ENCODE measurements at places on chromosomes 6 and 20. TPM values are rescaled to one million over a fixed set of nuclear protein-coding genes. Genes with fewer than 3 reads are reported as not detected.
A peak's percentile ranks its signal among the peaks of the same experiment; 100 is the strongest.

DNA sequence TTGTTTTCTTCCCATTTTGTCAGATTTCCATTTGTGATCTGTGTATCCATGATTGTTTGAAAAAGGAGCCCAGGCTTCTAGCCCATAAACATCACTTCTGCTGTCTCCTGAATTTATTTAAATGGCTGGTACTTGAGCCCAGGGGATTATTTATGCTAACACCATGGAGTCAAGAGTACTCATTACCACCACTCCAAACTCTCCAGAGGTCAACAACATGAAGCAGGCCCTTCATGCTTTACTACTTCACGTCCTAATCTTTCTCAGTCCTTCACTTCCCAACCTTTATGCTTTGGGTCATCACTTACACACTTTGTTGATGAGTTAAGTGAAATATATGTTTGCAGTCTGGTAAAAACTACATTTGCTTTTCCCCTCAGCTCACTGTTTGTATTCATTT is 247.8 kb downstream of the BMP2 start:
- DNase-seq, result no peak

GRCh38 chr6:117451671-117452070 is 25.9 kb upstream of the ROS1 start:
- DNase-seq, result no peak

GRCh38 chr6:82624251-82624650 is 260.6 kb downstream of the TPBG start:
- no peak for DNase-seq

DNA sequence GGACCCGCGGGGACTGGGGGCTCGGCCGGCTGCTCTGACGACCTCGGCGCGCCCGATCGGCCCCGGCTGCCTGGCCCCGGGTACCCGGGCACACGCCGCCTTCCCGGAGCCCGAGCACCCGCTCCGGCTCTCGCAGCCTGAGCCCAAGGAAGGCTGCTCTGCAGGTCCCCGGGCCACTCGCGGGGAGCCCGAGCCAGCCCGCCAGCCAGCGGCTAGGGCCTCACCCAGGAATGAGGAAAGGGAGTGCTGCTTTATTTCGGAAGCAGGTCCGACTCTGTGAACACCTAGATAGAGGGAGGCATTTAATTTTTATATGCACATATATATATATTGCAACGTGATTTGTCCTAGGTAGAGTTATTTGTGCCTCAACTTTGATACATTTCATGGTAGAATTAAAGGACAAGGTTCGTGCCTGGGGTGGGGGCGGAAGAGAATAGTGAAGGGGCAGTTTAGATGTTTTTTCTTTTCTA is 15.5 kb downstream of the FOXA2 start:
- no peak for DNase-seq

- no peak for DNase-seq
Observed at GRCh38 chr6:169101981-169102380, 151.7 kb downstream of the THBS2 start.

DNA sequence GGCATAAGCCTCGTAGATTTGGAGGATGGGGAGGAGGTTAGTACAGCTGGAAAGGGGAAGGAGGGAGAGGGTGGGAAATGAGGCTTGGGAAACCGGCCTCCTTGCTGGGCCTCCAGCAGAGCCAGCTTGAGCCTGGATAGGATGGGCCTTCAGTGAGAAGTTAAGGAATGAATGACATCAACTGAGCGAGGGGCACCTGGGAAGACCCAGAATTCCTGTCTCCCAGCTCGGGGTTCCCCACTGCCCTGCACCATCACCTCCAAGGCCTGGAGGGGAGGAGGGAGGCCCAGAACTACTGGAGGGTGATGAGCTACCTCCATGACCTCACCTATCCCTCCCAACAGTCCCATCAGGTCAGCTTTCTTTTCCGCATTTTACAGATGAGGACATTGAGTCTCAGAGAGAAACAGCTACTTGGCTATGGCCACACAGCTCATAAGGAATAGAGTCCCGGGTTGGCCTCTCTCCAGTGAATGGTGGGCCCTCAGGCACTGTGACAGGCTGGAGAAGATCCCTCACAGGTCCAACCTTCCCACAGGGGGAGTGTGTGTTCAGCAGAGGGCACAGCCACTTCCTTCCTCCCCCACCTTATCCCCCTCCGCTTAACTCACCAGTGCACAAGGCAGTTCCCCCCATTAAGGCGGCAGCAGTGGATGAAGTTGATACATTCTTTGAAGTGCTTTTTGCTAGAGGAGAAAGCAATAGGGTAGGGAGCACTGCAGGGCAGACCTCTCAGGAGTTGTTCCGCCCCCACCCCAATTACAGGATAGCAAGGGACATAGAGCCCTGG is 6.8 kb downstream of the DUSP15 start:
- no peak for DNase-seq

- no peak for DNase-seq
Observed at GRCh38 chr20:33352258-33353012, 48.9 kb downstream of the CDK5RAP1 start.

DNA sequence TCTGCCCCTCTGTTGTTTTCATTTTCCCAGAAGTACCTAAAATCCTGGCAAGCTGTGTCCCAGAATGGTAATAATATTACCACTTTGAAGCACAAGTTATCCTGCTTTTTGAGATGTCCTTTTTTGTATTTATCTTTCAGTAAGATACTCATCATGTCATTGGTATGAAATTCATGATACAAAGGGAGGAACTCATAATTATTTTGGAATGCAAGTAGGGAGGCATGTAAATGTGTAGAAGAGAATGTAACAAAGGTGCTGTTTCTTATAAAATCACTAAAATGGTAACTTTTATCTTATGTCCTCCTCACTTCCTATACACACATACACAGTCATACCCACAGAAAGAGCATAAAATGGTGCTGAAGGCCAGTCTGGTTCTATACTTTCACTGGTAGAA is 109.9 kb downstream of the CD2AP start:
- no peak for DNase-seq

GRCh38 chr6:159693894-159694545 is 979 bp upstream of the SOD2 start:
- DNase-seq, result no peak

DNA sequence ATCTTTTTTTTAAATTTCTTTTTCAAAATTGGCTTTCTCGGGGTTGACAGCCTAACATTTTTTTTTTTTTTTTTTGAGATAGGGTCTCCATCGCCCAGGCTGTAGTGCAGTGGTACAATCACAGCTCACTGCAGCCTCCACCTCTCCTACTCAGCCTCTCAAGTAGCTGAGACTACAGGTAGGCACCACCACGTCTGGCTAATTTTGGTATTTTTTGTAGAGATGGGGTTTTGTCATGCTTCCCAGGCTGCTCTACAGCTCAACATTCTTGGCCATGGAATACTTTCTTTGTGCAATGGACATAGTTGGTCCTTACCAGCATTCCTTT is 6.4 kb upstream of the CTNNBL1 start:
- DNase-seq, result no peak

GRCh38 chr20:17951323-17951722 is 17.3 kb downstream of the SNX5 start:
- no peak for DNase-seq

- DNase-seq, result no peak
Observed at GRCh38 chr20:53359425-53359824, 234.2 kb downstream of the ZNF217 start.

GRCh38 chr20:46512943-46513844 is at the start of gene ZNF334:
Gene ZNF334, minus strand, starts transcription at chr20:46513559. Its CDS starts 1,457 bp downstream, at chr20:46512102.
- peak; percentile 61 for DNase-seq

- no peak for DNase-seq
Observed at GRCh38 chr20:57432862-57433491, 41.8 kb downstream of the RBM38 start.

- no peak for DNase-seq
Observed at GRCh38 chr20:58621906-58622548, 29.1 kb upstream of the STX16 start.

DNA sequence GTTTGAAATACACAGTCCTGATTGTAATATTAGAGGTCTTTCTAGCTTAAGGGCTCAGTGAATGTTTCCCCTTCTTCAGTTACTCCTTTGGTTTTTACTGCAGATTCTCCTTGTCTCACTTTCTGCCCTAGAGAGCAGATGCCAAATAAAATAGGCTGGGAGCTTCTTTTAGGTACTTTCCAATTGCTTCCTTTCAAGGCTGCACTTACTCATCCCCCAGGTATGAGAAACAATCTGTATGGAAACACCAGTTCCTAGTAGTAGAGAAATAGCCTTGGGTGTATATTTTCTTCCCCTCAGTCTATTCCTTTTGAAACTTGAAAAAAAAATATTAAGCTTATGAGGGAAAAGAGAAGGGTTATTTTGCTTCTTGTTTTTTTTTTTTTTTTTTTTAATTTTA is 139.7 kb downstream of the PAK5 start:
- no peak for DNase-seq

DNA sequence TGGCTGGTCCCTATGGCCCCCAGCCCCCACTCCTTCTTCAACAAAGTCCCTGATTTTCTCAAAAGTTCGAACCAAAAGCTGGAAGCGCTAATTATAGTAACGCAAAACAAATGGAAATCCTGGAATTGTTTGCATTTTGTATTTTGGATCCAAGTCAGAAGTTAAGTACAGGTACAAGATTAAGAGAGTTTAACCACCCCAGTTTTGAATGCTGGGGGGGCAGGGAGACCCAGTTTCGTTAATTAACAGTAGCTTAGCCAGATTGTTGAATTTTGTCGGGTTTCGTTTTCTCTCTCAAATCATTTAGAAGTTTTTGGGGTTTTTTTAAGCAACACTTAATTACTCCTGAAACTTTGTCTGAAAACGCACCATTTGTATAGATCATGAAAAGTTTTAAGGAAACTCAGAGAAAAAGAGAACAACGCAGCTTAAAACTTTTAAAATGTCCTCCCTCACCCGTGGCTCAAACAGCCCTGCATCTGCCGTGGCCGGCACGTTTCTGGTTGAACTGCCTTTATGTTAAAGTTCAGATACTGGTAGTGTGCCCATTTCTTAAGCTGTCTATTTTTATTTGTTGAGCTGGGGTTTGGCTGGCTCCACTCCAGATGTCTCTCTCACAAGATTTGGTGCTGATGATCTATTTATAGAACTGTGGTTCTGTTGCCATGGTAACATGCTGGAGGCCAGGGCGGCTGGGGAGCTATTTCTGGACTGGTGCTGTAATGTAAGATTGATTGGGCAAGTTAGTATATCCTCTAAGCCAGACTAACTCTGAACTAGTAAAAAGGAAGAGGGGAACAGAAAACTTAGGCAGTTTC is 55.0 kb downstream of the GNAS start:
- peak; percentile 71 for DNase-seq

DNA sequence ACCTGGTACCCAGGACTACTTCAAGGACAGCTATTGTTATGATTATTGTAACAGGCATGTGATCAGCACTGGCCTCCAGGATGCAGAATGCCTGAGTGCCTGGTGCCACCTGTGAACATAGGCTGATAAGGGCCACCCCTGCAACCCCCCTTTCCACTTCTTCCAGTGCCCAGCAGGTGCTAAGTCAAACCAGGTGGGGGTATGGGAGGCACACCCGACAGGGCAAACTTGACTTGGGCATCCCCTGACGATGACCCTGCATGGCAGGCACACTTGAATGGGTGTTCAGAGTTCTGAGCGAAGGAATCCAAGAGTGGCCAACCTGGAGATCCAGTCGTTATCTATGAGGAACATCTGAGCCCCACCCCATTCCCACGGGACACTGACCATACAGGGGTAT is 3.4 kb downstream of the ADA start:
- DNase-seq, result no peak

DNA sequence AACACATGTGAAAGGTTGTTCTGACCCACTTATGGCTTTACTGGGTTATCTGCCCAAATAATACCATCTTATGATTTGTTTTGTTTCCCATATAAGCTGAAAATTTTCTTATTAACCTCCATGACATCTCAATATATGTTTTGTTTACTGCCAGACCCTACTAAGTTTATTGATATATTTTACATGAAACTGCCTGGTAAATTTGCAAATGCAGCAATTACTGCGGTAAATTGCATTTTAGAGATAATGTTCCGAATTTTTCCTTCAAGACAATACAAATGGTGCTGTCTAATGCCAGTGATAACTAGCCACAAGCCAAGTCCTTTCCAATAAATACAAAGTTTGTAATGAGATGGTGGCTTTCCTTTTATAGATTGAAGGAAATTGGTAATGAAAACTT is 275.9 kb downstream of the SAMD5 start:
- no peak for DNase-seq

- DNase-seq, result no peak
Observed at GRCh38 chr6:50974319-50974718, 155.6 kb downstream of the TFAP2B start.

GRCh38 chr6:127348028-127348661 is 4.7 kb upstream of the ECHDC1 start:
- DNase-seq, result no peak

GRCh38 chr6:158648682-158649131 is 1.1 kb upstream of the SYTL3 start:
- no peak for DNase-seq

GRCh38 chr20:23528867-23529431 is 38.0 kb downstream of the CST8 start:
- DNase-seq, result no peak

The C2 gene
- 1.6 TPM for total RNA-seq

The WASF1 gene
- 73.0 TPM for total RNA-seq

The MAS1 gene
- total RNA-seq, result not detected

The LKAAEAR1 gene
- total RNA-seq, result not detected

The COL9A1 gene
- total RNA-seq, result 8.7 TPM

The DEFB115 gene
- total RNA-seq, result not detected

The FAM217B gene
- total RNA-seq, result 22.3 TPM

The HLA-DQB2 gene
- not detected for total RNA-seq

The BACH2 gene
- total RNA-seq, result 34.1 TPM

The ZC3H12D gene
- total RNA-seq, result 0.72 TPM

The C4B gene
- total RNA-seq, result 11.5 TPM

The GPX5 gene
- not detected for total RNA-seq

The SERPINB1 gene
- total RNA-seq, result 19.5 TPM

The PTP4A1 gene
- 47.0 TPM for total RNA-seq

The MUC22 gene
- not detected for total RNA-seq
